ENCODE measurements at places on chromosomes 1 and 21.

DNA sequence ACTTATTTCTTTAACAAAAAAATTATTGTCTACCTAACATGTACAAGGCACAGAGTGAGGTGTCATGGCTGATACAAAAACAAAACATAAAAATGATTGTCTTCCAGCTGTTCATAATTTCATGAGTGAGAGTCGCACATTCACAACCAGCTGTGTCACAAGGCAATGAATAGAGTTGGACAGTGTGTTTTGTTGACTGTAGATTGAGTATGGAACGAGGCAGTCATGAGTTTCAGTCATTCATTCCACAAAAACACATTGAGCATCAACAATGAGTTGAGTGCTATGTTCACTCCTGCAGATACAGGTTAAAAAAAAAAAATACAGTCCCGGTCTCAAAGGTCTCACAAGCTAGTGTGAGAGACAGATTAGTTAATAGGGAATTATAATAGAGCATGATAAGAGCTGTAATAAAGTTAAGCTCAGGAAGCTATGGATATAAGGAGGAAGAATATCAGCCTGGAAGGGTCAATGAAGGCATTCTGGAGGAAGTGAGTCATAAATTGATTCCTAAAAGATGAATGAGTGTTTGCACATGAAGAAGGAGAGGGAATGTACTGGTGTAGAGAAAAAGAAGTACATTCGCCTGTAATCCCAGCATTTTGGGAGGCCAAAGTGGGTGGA, 47.8 kb upstream of the ARHGAP29 start:
- no peak for DNase-seq

DNA sequence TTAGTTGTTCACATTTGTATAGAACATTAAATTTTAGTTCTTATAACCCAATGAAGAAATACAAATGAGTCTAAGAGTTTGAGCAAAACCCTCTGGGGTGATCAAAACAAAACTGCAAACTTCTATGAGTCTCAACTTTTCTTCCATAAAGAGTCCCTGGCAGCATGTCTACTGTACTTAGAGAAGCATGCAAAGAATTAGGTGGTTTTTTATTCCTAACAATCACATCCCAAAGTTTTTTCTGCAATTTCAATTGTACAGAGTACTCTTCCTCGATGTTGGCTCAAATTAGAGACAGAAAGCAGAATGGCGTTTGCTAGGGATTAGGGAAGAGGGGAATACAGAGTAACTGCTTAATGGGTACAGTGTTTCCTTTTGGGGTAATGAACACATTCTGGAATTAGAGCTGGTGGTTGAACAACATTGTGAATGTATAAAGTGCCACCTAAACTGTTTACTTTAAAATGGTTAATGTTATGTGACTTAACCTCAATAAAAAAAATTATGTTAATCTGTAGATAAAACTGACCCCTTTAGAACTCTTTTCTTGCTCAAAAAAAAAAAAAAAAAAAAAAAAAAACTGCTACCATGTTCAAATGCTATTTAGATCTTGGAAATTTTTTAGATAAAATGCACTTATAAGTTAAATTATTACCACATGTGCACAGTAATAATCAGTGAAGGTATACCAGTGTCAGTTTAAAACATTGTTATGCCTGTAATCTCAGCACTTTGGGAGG, 4.8 kb downstream of the RC3H1 start:
- no peak for DNase-seq

GRCh38 chr1:216919060-216919970, 196.1 kb upstream of the ESRRG start:
- DNase-seq = no peak

GRCh38 chr1:3153197-3153596, 84.2 kb downstream of the PRDM16 start:
- DNase-seq = no peak

GRCh38 chr1:151287341-151287699, 5.2 kb downstream of the ZNF687 start:
- DNase-seq = no peak

DNA sequence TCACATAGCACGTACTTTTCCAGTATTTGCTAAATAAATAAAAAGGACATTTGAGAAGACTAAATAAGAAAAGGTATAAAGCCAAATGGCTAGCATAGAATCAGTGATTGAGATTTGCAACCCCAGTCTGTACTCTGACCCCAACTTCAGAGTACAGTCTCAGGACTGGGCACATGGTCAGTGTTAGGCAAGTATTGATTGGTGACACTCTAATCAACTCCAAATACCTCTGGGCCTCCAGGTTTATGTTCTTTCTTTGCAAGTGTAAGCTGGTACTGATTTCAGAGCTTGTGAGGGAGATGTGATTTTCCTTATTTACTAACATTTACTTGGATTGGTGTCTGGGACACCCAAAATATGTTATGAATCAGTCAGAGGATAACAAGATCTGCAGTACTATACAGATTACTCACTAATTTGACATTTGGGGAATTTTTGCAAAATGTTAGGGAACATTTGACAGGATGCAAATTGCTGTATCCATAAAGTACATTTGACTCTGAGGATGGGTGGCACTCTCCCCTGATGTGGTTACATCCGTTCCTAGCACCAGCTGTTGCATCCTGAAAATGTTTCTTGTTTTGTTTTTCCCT, 34.2 kb downstream of the LMO4 start:
- no peak for DNase-seq

DNA sequence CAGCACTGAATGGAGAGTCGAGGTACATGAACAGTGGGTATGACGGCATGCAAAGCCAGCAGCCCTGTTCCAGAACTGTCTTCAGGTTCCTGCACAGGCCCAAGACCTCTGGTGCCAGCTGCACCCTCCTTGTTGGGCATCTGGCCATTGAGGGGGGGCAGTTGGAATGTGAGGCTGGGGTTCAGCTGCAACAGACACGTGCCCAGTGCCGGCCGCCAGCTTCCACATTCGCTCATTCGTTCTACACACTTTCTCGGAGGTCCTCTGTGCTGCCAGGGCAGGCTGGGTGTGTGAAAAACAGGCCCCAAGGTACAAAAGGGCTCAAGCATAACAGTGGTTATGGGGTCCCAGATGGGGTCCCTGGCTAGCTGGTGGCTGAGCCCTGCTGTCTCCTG, 37.9 kb upstream of the SLC19A1 start:
- no peak for DNase-seq

GRCh38 chr1:16978139-16978538, 2.3 kb downstream of the MFAP2 start:
- no peak for DNase-seq

- no peak for DNase-seq
Measured at GRCh38 chr1:199859491-199859933, 168.0 kb upstream of the NR5A2 start.

DNA sequence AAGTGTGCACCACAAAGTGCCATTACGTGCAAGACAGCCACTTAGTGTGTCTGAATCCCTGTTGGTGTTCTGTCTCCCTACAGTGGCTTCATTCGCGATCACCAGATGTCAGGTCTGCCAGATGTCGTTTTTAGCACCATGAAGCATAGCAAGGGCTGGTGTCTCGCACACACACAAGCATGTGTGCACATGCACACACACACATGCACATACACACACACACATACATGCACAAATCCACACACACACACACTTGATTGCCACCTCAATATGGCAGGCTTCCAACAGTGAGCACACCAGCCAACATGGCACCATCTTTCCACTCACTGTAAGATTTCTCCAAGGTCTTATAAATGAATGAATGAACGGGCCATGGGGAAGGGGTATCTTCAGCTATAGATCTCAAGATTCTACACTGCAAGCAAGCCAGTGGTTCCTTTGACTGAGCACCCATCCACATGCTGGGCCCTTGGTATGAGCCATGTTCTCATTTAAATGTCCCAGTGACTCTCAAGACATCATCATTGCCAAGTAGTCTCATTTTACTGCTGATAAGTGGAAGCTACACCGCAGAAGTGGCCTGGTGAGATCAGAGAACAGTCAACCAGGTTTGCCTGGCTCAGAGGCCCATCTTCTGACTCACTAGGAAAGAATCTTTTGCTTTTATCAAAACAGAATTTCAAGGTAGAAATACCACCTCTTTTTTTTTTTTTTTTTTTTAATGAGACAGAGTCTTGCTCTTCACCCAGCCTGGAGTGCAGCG, 84.9 kb downstream of the SIM2 start:
- no peak for DNase-seq

DNA sequence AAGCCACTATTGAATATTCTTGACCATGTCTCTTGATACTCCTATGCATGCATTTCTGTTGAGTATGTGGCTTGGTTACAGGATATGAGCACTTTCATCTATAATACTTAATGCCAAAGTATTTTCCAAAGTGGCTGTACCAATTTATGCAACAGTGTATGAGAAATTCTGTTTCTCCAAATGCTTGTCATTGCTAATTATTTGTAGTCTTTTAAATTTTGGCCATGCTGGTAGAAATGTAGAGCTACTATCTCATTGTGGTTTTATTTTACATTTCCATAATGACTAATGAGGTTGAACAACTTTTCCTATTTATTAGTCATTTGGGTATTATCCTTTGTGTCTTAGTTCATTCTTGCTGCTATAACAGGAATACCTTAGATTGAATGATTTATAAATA, 71.4 kb upstream of the TSPAN2 start:
- DNase-seq = no peak

- no peak for DNase-seq
Measured at GRCh38 chr1:14682941-14683621, 84.6 kb downstream of the KAZN start.

DNA sequence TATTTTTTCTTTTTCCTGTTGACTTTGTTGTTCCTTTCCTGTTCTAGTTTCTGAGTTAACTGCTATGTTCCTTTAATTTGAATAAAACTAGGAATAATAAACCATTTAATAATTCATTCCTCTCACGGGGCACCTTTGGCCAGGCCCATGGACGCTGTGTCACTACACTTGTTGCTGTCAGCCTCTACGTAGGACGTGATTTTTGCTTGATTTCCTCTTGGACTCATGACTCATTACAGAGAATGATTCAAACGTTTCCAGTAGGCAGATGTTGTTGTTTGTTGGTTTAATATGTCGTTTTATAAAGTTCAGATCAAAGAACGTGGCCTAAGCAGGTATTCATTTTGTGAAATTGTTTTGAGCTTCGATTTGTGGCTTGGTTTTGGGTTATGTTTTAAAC, 9.1 kb upstream of the SLC19A1 start:
- DNase-seq = no peak

DNA sequence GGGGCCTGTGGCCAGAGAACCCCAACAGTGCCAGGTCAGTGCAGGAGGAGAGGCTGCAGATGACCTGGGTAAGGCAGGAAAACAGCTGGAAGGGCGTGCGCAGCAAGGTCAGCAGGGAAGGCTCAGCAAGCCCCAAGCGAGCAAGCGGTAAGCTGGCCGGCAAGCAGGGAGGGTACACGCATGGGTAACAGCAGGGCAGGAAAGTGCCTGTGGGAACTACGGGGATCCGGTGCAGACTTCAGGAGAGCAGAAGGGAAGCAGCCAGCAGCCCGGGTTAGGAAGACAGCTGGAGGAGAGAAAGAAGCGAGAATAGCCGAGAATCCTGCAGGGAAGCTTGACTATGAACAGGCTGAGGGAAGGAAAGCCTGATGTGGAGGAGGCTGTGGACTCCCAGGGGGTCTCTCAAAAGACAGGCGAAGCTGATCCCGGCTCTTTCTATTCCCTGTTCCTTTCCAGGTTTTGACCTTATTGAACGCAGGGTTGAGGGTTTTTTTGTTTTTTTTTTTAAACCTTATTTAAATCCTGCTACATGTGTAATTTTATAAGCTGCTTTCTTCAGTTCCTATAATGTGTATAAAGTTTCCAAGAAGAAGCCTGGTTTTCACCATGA, 20.9 kb downstream of the UMODL1 start:
- no peak for DNase-seq

DNA sequence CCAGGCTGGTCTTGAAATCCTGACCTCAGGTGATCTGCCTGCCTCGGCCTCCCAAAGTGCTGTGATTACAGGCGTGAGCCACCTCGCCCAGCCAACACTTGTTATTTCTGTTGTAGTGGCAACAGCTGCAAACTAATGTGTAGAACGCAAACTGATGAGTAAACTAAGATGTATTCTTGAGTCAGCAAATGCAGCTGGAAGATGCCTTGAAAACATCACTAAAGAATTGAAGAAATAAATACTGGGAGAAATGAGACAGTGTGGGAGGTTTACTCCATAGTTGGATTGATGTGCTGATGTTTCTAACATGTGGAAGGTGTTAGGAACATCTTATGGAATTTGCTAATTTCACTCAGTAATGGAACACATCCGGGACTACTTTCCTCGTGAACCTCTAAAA, 61.3 kb upstream of the KCNE2 start:
- no peak for DNase-seq

GRCh38 chr1:183633676-183634343, 1.8 kb downstream of the ARPC5 start:
- DNase-seq = no peak

DNA sequence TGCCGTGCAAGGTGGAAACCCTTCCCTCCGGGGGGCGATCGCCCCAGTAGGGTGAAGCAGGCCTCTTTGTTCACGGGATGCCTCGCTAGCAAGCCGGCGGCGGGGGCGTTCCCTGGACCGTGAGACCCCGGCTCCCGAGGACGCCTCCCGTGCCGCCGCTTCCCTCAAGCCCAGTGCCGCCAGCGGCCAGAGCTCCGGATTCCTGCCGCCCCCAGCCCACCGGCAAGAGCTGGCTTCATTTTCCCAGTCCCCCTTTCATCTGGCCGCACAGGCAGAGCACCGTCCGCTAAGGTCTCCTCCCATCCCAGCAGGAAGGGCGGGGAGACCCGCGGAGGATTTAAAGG, 16.3 kb downstream of the IER5 start:
- DNase-seq = no peak

GRCh38 chr21:42956824-42957630, 17.3 kb upstream of the PKNOX1 start:
- no peak for DNase-seq

DNA sequence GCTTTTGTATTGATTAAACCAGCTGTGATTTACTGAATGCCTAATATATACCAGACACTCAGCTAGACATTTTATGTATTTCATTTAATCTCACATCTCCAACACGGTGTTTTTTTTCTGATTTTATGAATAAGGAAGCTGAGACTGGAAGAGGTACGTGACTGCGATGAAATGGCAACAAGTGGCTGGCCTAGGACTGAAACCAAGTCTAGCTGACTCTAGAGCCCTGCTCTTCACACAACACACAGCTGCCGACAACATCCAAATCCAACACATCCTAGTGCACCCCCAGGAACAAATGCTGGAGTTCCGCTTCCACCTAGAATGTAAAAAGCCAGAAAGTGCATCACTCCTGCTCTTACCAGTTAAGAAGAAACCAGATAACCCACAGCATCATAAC, 10.7 kb upstream of the TOMM20 start:
- no peak for DNase-seq

- no peak for DNase-seq
Measured at GRCh38 chr1:6447818-6448748, 17.9 kb downstream of the TNFRSF25 start.

DNA sequence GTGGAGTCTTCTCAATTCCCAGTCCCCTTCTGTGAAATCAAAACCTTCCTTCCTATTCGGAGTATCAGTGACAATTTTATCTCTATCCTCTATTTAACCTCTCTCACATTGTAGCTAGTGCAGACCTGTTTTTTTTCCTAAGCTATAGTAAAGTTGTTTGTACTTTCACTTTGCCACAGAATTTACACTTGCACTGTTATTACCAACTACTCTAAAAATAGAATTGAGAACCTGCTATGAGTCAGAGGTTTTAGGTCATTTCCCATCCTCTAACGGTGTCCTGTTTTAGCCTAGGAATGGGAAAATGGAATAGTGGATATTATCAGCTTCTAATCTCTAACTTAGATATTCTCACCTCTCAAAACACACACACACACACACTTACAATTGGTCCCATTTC, 862.7 kb downstream of the NCAM2 start:
- no peak for DNase-seq
